Activated naive CD4-positive, alpha-beta T cell treated with anti-CD3 and anti-CD28 coated beads for 36 hours (primary cell): ENCODE measurements at places on chromosomes 16 and 17. TPM values are rescaled to one million over a fixed set of nuclear protein-coding genes. Genes with fewer than 3 reads are reported as not detected.

Gene ANKS3
- 11.7 TPM for total RNA-seq

Gene GNPTG
- total RNA-seq: 15.9 TPM

Gene CNGB1
- not detected for total RNA-seq

Gene NPIPA7
- 5.0 TPM for total RNA-seq

Gene C16orf92
- total RNA-seq: not detected

Gene MIEN1
- 35.2 TPM for total RNA-seq

Gene SLC5A10
- not detected for total RNA-seq

Gene HOXB7
- total RNA-seq: not detected

Gene SOST
- total RNA-seq: not detected

Gene KRT40
- not detected for total RNA-seq

Gene PKMYT1
- 136 TPM for total RNA-seq

Gene FGF11
- 1.3 TPM for total RNA-seq

Gene TBC1D3K
- total RNA-seq: not detected

Gene KRTAP9-4
- not detected for total RNA-seq

Gene TEX14
- 0.24 TPM for total RNA-seq

Gene BEAN1
- total RNA-seq: not detected

Gene P2RX1
- total RNA-seq: 0.10 TPM

Gene SUZ12
- total RNA-seq: 54.7 TPM

Gene DOC2B
- total RNA-seq: 0.14 TPM

Gene NPB
- 0.19 TPM for total RNA-seq

Gene TLCD3B
- total RNA-seq: 6.1 TPM

Gene MT3
- total RNA-seq: 0.64 TPM

Gene KIF22
- total RNA-seq: 209 TPM

Gene FN3K
- total RNA-seq: 1.8 TPM

Gene ENPP7
- total RNA-seq: not detected

Gene CRHR1
- not detected for total RNA-seq

Gene TMED6
- 0.88 TPM for total RNA-seq

Gene SECTM1
- total RNA-seq: 3.8 TPM

Gene CD79B
- total RNA-seq: 24.2 TPM

Gene HSD11B2
- total RNA-seq: 1.1 TPM

Gene CCL4L2
- total RNA-seq: 1.4 TPM

Gene KRTAP4-2
- total RNA-seq: not detected

Gene CLEC18A
- 0.17 TPM for total RNA-seq

Gene MTMR4
- total RNA-seq: 58.2 TPM

Gene KCNH6
- total RNA-seq: not detected

Gene GUCY2D
- not detected for total RNA-seq

Gene ARL6IP1
- total RNA-seq: 123 TPM

Gene PRDM7
- not detected for total RNA-seq

Gene GRAPL
- total RNA-seq: 3.4 TPM

Gene PABPN1L
- total RNA-seq: not detected

Gene RASL10B
- 0.96 TPM for total RNA-seq
